Left ventricle myocardium inferior (tissue), 1 donor: ENCODE measurements at places on chromosomes 16 and 17. TPM values are rescaled to one million over a fixed set of nuclear protein-coding genes. Genes with fewer than 3 reads are reported as not detected.
A peak's percentile ranks its signal among the peaks of the same experiment; 100 is the strongest.

GRCh38 chr16:11985250-11985649 lies 8.7 kb downstream of the SNX29 start:
- DNase-seq, result no peak
- H3K4me1 ChIP-seq, result peaks cover 9% of the 10 kb centered on the region
- no peaks in the 10 kb centered on the region for H3K27me3 ChIP-seq
- H3K36me3 ChIP-seq, result no peaks in the 10 kb centered on the region

Gene FOXL1
- 0.38 TPM for total RNA-seq

- H3K4me3 ChIP-seq, result no peak overlapping the region
- no peaks in the 10 kb centered on the region for H3K27me3 ChIP-seq
- peaks cover 3% of the 10 kb centered on the region for H3K4me1 ChIP-seq
Observed at GRCh38 chr17:63692195-63692816, 7.6 kb downstream of the LIMD2 start.

- H3K4me1 ChIP-seq, result no peaks in the 10 kb centered on the region
- peaks cover 14% of the 10 kb centered on the region for H3K27me3 ChIP-seq
- no peak overlapping the region for H3K4me3 ChIP-seq
- no peaks in the 10 kb centered on the region for H3K36me3 ChIP-seq
Observed at GRCh38 chr16:21717608-21718007, 53.8 kb downstream of the OTOA start.

Gene PPM1E
- 0.80 TPM for total RNA-seq

DNA sequence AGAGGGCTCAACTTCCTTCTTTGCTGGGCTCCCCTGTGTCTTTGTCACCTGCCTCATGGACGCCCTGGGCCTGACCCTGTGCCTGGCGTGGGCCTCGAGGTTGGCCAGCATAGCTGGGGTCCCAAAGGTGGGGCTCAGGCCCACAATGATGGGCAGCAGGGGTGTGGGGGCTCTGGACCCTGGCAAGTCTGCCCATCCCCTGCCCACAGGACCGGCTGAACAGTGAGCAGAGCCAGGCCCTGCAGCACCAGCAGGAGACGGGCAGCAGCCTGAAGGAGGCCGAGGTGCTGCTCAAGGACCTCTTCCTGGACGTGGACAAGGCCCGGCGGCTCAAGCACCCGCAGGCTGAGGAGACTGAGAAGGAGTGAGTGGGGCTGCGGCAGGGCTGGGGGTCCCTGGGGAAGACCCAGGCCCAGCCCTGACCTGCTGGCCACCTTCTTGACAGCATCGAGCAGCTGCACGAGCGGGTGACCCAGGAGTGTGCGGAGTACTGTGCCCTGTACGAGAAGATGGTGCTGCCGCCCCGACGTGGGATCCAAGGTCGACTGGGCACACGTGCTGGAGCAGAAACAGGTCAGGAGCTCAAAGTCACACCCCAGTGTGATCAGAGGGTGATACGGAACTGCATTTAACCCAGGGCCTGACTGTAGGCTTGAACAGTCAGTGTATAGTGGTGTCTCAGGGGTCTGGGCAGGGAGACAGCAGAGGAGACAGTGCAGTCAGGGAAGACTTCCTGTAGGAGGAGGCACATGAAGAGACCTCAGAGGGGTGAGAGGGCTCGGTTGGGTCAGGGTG lies 3.8 kb downstream of the EVPLL start:
- H3K4me3 ChIP-seq, result no peak overlapping the region
- peaks cover 54% of the 10 kb centered on the region for H3K27me3 ChIP-seq
- no peaks in the 10 kb centered on the region for H3K36me3 ChIP-seq
- no peaks in the 10 kb centered on the region for H3K4me1 ChIP-seq

Gene USP6
- total RNA-seq, result 0.05 TPM

DNA sequence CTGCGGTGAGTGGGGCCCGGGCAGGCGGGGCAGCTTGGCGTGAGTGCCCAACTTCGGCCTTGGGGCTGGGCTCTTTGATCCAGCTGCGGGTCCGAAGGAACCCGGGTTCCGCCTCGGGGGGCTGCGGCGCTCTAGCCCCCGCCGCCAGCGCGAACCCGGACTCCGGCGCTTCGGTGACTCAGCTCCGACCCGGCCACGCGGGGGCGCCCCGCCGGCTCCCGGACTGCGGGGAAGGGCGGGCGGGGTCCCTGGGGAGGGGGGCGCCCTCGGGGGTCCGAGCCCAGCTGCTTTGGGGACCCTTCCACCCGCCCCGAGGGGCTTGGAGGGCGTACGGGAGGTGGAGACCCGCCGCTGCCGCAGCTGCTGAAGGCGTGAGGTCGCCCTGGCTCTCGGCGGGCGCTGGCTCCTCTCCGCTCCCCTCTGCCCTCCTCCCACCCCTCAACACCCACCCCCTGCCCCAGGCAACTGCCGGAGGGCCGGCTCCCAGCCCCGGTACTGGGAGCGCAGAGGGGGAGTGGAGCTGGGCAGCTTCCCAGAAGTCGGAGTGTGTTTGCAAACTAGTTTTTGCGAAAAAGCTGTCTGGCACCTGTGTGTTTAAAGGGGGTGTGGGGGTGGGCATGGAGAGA lies 516 bp downstream of the CPNE2 start:
- H3K27me3 ChIP-seq, result no peaks in the 10 kb centered on the region
- peaks cover 45% of the 10 kb centered on the region for H3K4me1 ChIP-seq
- peak; percentile 47 for DNase-seq
- H3K27ac ChIP-seq, result peak overlapping the region; percentile 91
- H3K4me3 ChIP-seq, result peak overlapping the region; percentile 83

DNA sequence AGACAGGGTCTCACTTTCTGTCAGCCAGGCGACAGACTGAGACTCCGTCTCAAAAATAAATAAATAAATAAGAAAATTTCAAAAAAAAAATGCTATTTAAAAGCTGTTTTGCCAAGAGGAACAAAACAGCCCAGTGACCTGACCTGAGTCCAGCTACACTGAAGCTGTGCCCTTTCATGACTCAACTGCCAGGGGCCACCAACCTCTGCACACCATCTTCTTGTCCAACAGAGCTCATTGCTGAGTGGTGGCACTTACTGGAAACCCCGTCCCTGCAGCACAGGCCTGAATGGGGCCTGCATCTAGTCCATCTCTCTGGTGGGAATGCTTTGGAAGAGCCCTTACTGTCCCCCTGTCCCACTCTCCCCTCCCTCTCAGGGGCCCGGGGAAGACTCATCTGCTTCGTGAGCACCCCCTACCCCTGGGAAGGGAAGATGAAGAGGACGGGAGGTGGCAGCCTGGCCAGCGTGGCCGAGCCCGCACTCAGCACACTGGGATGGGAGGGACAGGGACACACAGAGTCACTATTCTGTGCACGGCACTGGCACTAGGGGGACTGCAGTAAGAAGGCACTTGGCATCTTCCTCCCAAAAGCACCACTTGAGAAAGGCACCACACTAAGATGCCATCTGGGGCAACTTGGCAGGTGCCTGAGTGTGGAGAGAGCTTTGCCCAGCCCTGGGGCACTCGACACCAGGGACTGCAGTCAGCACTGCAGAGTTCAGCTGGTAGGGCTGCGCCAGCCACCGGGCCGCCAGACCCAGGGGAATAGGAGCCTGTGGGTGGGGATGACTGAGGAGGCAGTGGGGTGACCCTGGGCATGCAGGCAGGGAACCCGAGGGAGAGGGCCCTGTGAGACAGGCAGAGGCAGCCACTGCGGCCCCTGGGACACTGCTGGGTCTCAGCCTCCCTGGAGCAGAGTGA lies 13.5 kb downstream of the FBXO31 start:
- peak overlapping the region; percentile 59 for H3K27ac ChIP-seq
- H3K4me3 ChIP-seq, result no peak overlapping the region
- H3K4me1 ChIP-seq, result peaks cover 84% of the 10 kb centered on the region
- no peaks in the 10 kb centered on the region for H3K27me3 ChIP-seq
- DNase-seq, result peak; percentile 50

Gene NOB1
- total RNA-seq, result 14.7 TPM

- H3K27me3 ChIP-seq, result no peaks in the 10 kb centered on the region
- peak overlapping the region; percentile 13 for H3K27ac ChIP-seq
- no peak overlapping the region for H3K4me3 ChIP-seq
- peaks cover 43% of the 10 kb centered on the region for H3K36me3 ChIP-seq
Observed at GRCh38 chr16:56946767-56947603, 14.8 kb upstream of the CETP start.

Gene ERN1
- 9.3 TPM for total RNA-seq

- H3K36me3 ChIP-seq, result no peaks in the 10 kb centered on the region
- no peak overlapping the region for H3K4me3 ChIP-seq
- no peak for DNase-seq
- no peaks in the 10 kb centered on the region for H3K4me1 ChIP-seq
- no peak overlapping the region for H3K27ac ChIP-seq
- H3K27me3 ChIP-seq, result peaks cover 13% of the 10 kb centered on the region
Observed at GRCh38 chr17:44604768-44605485, 47.6 kb downstream of the FZD2 start.

- no peaks in the 10 kb centered on the region for H3K36me3 ChIP-seq
- no peak for DNase-seq
- H3K4me1 ChIP-seq, result peaks cover 36% of the 10 kb centered on the region
- H3K27ac ChIP-seq, result no peak overlapping the region
- H3K4me3 ChIP-seq, result peak overlapping the region; percentile 51
Observed at GRCh38 chr17:44967907-44968224, 237 bp downstream of the C1QL1 start.

DNA sequence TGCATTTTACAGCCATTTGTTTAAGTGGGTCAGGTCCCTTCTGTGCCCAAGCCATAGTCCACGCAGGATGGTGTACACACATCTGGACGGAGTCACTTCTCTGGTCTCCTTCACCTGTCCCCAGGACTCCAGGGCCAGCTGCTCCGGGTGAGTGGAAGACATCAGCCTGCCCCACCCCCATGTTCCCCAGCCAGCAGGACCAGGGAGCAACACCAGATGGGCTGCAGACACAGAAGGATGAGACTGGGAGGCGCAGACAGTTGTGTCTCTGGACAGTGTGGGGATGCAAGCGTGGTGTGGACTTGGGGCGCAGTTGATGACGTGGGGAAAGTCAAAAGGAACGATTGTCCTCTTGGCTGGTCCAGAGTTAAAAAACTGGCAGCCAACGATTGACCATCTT lies 24.6 kb upstream of the WFDC1 start:
- H3K27me3 ChIP-seq, result peaks cover 31% of the 10 kb centered on the region
- no peaks in the 10 kb centered on the region for H3K36me3 ChIP-seq
- H3K4me3 ChIP-seq, result no peak overlapping the region
- no peak overlapping the region for H3K27ac ChIP-seq
- DNase-seq, result no peak
- H3K4me1 ChIP-seq, result no peaks in the 10 kb centered on the region

Gene COG4
- 43.7 TPM for total RNA-seq

GRCh38 chr17:44837196-44837595 lies 7.1 kb upstream of the GJC1 start:
- DNase-seq, result no peak
- peaks cover 2% of the 10 kb centered on the region for H3K4me1 ChIP-seq
- H3K27me3 ChIP-seq, result no peaks in the 10 kb centered on the region
- no peak overlapping the region for H3K4me3 ChIP-seq
- no peaks in the 10 kb centered on the region for H3K36me3 ChIP-seq
- H3K27ac ChIP-seq, result no peak overlapping the region

- H3K4me1 ChIP-seq, result peaks cover 13% of the 10 kb centered on the region
- H3K36me3 ChIP-seq, result no peaks in the 10 kb centered on the region
- no peak overlapping the region for H3K27ac ChIP-seq
- peak; percentile 12 for DNase-seq
Observed at GRCh38 chr17:47423406-47424295, 99.9 kb downstream of the EFCAB13 start.

- H3K27me3 ChIP-seq, result peaks cover 84% of the 10 kb centered on the region
- no peak overlapping the region for H3K27ac ChIP-seq
- H3K4me3 ChIP-seq, result peak overlapping the region; percentile 68
- peak; percentile 24 for DNase-seq
- no peaks in the 10 kb centered on the region for H3K36me3 ChIP-seq
- peaks cover 22% of the 10 kb centered on the region for H3K4me1 ChIP-seq
Observed at GRCh38 chr17:9002606-9003354, 18.5 kb upstream of the NTN1 start.

Gene SOX8
- total RNA-seq, result 0.96 TPM

Gene TMEM208
- total RNA-seq, result 11.5 TPM

Gene C1QTNF1
- 146 TPM for total RNA-seq

DNA sequence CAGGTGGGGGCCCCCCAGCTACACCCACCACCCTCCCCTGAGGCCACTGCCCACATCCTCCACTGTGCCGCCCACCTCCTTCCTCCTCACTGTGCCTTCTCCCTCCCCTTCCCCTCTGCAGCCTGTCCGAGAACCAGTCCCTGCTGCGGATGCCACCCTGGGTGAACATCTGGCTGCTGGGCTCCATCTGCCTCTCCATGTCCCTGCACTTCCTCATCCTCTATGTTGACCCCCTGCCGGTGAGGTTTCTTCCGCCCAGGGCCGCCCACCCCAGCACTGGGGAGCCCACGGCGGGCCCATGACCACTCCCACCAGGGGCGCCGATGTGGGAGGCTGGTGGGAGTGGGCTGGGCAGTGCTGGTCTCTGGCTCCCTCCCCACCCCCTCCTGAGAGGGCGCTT lies 22.1 kb downstream of the RABEP2 start:
- no peak for DNase-seq
- H3K4me1 ChIP-seq, result no peaks in the 10 kb centered on the region
- H3K27me3 ChIP-seq, result no peaks in the 10 kb centered on the region
- H3K4me3 ChIP-seq, result no peak overlapping the region
- no peak overlapping the region for H3K27ac ChIP-seq
- peaks cover 35% of the 10 kb centered on the region for H3K36me3 ChIP-seq

- no peaks in the 10 kb centered on the region for H3K36me3 ChIP-seq
- peaks cover 76% of the 10 kb centered on the region for H3K27me3 ChIP-seq
- no peaks in the 10 kb centered on the region for H3K4me1 ChIP-seq
- no peak for DNase-seq
Observed at GRCh38 chr17:66938656-66939055, 25.9 kb upstream of the CACNG4 start.

Gene SHBG
- 0.74 TPM for total RNA-seq

Gene PTX4
- not detected for total RNA-seq

- H3K36me3 ChIP-seq, result no peaks in the 10 kb centered on the region
- no peak for DNase-seq
- no peaks in the 10 kb centered on the region for H3K4me1 ChIP-seq
- H3K27ac ChIP-seq, result no peak overlapping the region
- no peak overlapping the region for H3K4me3 ChIP-seq
- H3K27me3 ChIP-seq, result no peaks in the 10 kb centered on the region
Observed at GRCh38 chr16:9183682-9184353, 92.4 kb downstream of the HAPSTR1 start.

Gene KCNH6
- not detected for total RNA-seq

DNA sequence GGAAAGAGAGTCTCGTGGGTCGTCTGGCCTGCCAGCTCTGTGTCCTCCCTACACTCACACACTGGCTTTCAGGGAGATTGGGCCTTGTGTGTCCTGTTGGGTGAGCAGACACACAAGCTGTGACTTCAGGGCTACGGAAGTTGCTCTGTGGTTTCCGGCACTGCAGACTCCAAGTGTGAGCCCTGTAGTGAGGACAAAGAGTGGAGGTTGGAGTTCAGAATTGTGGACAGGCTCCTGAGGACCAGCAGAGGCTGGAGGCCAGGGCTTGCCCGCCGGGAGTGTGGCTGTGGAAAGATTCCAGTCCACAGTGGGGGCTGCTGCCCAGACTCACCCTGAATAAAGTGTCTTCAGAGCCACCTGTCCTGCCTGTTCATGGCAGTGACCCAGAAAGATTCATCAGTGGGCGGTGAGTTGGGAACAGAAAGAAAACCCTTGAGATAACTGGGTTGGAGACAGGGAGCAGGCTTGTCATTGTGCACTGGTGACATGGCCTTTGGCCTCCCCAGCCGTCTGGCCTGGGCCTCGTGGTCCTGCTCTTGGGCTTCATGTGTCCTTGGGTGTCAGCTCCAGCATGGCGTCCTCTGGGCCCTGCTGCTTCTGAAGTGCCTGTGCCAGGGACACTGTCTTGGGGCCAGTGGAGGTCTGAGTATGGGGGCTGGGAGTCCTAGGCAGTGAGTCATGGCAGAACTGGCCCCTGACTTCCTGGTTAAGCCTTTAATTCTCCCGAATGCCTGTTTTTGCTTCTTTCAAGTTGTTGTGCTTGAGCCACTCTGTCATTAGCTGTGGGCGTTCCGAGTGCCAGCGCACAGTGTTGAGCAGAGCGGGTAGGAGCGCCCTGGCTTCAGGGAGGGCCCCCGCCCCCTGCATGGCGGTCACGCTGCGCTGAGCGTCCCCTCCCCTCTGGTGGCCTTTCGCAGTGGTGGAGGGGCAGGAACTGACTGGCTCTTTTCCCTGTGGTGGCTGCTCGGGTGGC lies 19.9 kb upstream of the ZNF750 start:
- peaks cover 1% of the 10 kb centered on the region for H3K36me3 ChIP-seq
- peak overlapping the region; percentile 41 for H3K27ac ChIP-seq
- peaks cover 40% of the 10 kb centered on the region for H3K4me1 ChIP-seq
